Brain microvascular endothelial cell (primary cell): ENCODE measurements at places on chromosomes 7 and 10.

- no peak for DNase-seq
Observed at GRCh38 chr10:86848747-86849146, 92.3 kb downstream of the BMPR1A start.

GRCh38 chr7:112572669-112573301 is 92.0 kb downstream of the LSMEM1 start:
- DNase-seq = no peak

DNA sequence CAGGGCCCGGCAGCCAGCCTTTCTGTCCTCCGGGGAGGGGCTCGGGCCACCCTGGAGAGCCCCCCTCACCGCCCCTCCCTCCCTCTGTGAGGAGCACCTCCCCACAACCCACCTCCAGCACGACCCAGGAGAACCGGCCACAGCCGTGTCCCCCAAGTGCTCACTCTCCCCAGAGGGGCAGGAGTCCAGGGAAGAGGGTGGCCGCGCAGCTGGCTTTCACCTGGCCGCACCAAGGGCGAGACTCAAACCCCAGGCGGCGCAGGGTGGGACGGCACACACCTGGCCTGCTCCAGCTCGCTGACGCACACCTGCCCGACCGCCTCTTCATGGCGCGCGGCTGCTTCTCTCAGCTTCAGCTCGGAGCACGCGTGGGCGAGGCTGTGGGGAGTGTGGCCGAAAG is 73.4 kb downstream of the CFAP46 start:
- DNase-seq = no peak

DNA sequence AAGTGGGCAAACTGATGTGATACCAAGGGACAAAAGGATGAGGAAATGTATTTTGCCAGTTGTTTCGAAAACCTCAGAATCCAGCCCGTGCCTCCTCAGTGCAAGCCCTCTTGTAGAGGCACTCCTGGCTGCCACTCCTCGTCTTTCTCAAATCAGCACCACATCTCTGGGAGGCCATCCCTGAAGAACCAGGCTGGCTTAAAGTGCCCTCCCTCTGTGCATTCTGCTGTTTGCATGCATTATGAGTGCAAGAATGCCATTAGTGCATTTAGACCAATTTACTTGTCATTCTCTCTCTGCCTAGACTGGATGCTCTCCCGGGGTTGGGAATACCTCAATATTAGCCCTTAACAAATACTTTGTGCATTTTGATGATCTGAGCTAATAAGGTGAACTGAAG is 19.9 kb upstream of the FAM180A start:
- DNase-seq = no peak

DNA sequence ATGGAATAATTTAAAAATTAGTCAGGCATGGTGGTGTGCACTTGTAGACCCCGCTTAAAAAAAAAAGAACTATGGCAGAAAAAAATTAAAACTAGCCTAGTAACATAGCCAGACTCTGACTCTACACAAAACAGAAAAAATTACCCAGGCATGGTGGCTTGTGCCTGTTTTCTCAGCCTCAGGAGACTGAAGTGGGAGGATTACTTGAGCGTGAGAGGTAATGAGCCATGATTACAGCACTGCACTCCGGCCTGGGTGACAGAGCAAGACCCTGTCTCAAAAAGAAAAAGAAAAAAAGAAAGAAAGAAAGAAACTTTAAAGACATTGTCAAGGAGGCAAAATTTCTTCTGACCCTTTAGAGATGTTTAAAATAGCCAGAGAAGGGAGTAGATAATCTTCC is 109.0 kb upstream of the TMEM106B start:
- no peak for DNase-seq

GRCh38 chr10:60222047-60222446 is 167.6 kb downstream of the ANK3 start:
- no peak for DNase-seq

GRCh38 chr7:158142657-158143056 is 445.0 kb downstream of the PTPRN2 start:
- no peak for DNase-seq

DNA sequence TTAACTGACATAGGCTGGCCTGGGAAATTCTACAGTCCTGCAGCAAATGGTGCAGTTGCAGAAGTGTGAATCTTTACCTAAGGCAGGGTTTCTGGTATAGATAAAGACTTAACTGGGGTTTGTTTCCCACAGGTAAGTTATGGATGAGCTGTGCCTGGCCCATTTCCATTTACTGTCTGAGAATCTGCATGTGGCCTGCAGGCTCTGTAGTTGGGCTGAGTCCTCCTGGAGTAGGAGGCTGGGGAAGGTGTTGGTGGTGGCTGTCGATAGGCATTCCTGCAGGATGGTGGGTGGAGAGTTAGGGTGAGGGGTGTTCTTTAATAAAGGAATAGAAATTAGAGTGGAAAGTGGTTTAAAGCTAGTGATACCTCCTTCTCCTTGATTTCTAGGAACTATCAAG is 193.5 kb downstream of the AUTS2 start:
- DNase-seq = no peak
